ENCODE measurements at places on chromosomes 13 and 19.
A peak's percentile ranks its signal among the peaks of the same experiment; 100 is the strongest.

- DNase-seq, result no peak
Measured at GRCh38 chr19:5330307-5330720, 10.3 kb downstream of the PTPRS start.

DNA sequence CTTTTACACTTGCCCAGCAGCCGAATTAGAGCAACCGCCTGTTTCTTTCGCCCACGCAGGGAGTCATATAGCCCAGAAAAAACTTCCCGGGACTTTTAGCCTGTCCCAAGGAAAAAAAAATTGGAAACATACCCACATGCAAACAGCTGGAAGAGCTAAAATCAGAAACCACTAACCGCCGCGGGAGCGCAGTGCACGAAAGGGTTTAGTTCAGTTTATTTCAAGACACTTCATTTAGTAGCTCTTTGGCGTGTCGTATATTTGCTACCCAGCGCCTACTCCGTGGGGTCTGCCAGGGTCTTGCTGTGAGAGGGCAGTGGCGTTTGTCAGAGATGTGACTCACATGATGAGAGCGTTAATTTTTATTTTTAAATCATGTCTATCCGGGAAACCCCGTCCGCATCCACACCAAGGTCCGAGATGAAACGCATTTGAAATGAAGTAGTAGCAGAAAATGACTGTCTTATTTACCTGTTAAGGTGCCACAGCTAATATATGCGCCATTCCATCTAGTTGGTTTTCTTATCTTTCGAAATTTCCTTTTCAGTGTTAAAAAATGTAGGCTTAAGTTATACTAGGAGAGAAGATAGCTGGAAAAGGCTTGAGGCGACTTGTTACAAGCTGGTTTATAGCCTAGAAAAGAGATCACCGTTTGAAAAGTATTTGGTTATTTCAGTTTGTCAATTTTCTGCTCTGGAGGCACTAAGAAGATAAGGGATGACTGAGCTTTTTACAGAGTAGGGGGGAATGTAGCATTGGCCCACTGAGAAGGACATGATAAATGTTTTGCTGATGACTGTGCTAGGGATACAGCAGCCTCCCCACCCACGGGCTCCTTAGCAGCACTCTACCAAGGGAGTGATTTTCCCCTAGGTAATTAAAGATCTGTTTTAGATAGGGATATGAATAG is 1.7 kb downstream of the KLF5 start:
- peak; percentile 31 for DNase-seq

DNA sequence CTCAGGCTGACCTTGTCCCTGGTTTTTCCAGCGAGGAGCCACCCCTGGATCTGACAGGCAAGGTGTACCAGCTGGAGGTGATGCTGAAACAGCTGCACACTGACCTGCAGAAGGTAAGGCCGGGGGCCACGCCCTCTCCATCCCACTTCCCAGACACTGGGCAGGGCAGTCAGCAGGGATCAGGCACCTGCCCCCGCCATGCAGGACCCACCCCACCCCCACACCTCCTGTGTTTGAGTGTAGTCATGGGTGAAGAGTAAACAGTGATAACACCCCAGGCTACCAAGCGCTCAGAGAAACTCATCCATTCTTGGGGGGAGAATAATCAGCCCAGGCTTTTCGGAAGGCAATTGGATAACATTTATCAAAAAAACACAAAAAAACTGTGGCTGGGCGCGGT is 19.9 kb downstream of the DPF1 start:
- no peak for DNase-seq

- DNase-seq, result peak; percentile 61
Measured at GRCh38 chr19:56309511-56310185, 5.0 kb downstream of the ZSCAN5A start.

GRCh38 chr19:2616741-2617392 is 85.6 kb downstream of the GNG7 start:
- DNase-seq, result no peak

- DNase-seq, result no peak
Measured at GRCh38 chr13:35894636-35895035, 236.5 kb downstream of the DCLK1 start.

- no peak for DNase-seq
Measured at GRCh38 chr13:28637714-28638355, 21.1 kb upstream of the POMP start.

GRCh38 chr13:28613562-28613961 is 45.4 kb upstream of the POMP start:
- DNase-seq, result no peak

DNA sequence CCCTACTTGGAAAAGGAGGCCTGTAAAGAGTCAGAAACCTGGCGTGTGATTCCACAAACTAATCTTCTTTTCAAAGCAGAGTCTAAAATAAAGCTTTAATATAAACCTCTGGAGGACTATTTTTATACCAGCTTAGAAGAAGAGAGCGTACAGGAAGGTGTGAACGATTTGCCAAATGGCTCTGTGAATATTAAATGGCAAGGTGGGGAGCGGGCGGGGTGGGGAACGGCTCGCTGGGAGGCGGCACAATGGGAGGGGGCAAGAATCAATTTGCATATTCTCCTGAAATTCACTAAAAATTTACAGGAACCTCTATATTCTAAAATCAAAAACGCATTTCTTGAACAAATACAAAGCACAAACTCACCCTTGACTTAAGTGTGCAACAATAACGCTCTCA is 982 bp downstream of the ZNF780B start:
- no peak for DNase-seq

GRCh38 chr19:40745402-40745780 is 4.9 kb downstream of the ACTMAP start:
- DNase-seq, result no peak

GRCh38 chr13:98693756-98694155 is 58.7 kb downstream of the SLC15A1 start:
- DNase-seq, result no peak

DNA sequence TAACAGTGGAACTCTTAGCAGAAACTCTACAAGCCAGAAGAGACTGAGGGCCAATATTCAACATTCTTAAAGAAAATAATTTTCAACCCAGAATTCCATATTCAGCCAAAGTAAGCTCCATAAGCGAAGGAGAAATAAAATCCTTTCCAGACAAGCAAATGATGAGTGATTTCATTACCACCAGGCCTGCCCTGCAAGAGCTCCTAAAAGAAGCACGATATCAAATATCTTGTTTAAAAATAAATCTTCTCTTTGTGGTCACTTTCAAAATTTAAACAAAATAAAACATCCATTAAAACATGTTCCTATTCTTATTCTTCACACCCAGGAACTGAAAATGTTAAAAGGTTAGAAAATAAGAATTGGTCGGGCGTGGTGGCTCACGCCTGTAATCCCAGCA is 13.7 kb downstream of the MICU2 start:
- no peak for DNase-seq

GRCh38 chr19:6238256-6238642 is 41.5 kb downstream of the MLLT1 start:
- no peak for DNase-seq

GRCh38 chr13:30900952-30901749 is 4.9 kb upstream of the MEDAG start:
- no peak for DNase-seq

- peak; percentile 56 for DNase-seq
Measured at GRCh38 chr19:56637976-56638555, 4.9 kb upstream of the SMIM17 start.

- no peak for DNase-seq
Measured at GRCh38 chr13:40439928-40440327, 226.5 kb downstream of the FOXO1 start.

DNA sequence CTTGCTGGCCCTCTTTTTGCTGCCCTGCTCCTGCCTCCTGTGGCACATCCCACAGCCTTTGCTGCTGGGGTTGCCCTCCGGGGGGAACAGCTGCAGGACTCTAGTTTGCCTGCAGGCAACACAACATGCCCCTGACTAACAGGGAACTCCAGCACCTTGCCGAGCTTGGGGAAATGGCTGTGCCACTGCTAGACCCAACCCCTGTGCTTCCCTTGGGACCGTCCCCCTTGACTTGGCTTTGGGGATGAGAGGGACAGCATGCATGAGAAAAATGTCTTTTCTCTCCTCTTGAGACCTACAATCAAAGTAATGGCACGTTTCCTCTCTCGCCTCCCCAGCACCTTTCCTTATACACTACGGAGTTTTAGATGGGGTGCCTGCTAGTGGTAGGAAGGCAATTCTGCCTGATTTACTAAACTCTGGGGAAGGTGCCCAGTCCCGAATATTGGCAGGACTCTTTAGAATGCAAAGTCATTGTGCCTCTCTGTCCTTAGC is 12.4 kb upstream of the VWA8 start:
- DNase-seq, result no peak

DNA sequence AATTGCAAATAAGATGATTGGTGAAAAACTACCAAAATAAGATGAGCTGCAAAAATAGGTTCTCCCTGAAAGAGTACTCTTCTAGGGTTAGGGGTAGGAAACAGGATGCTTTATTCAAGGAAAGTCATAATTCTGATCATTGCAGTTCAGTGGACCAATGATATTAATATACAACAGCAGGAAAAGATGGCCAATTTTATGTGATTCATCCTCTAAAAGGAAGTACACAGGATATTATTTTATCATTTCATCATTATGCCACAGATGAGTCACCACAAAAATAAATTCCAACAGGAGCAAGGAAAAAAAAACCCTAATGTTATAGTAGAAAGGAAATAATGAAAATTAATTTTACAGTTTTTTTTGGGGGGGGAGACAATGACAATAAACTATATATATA is 205.0 kb downstream of the NALCN start:
- peak; percentile 36 for DNase-seq

DNA sequence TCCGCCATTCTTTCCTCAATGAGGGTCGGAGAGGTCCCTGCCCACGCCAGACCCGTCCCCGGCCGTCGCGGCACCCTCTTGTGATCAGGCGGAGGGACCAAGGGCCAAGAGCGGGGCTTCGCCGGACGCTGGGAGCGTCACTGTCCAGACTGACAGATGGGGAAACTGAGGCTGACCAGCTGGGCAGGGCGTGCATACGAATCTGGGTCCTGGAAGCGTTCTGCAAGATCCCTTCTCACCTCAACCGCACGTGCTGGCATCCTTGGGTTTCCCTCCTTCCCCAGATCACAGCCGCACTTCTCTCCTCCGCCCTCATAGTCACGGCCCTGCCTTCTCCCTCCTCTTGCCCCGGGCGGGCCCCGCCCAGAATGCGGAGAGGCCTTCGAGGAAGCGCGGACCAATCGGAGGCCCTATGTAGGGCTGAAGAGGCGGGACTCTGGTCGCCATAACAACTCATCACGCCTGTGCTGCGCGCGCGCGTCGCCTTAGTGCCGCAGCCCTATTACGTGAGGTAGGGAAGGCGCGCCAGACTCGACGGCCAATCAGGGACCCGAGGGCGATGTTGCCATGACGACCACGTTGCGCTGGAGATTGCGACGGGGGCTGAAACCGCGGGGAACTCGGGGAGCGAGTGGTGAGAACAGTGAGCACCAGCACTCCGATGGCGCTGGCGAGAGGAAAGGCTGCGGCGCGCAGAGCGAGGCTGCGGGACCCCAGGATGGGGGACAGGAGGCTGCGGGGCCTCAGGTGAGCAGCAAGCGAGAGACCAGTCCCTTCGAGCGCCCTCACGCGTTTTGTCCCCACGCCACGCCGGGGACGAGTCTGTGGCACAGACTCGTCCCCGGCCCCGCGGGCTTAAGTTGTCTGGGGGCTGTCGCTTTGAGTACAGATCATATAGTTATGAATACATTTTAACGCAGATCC is 5.7 kb downstream of the RNF225 start:
- DNase-seq, result peak; percentile 99

- no peak for DNase-seq
Measured at GRCh38 chr19:51576850-51577249, 5.8 kb downstream of the ZNF175 start.

DNA sequence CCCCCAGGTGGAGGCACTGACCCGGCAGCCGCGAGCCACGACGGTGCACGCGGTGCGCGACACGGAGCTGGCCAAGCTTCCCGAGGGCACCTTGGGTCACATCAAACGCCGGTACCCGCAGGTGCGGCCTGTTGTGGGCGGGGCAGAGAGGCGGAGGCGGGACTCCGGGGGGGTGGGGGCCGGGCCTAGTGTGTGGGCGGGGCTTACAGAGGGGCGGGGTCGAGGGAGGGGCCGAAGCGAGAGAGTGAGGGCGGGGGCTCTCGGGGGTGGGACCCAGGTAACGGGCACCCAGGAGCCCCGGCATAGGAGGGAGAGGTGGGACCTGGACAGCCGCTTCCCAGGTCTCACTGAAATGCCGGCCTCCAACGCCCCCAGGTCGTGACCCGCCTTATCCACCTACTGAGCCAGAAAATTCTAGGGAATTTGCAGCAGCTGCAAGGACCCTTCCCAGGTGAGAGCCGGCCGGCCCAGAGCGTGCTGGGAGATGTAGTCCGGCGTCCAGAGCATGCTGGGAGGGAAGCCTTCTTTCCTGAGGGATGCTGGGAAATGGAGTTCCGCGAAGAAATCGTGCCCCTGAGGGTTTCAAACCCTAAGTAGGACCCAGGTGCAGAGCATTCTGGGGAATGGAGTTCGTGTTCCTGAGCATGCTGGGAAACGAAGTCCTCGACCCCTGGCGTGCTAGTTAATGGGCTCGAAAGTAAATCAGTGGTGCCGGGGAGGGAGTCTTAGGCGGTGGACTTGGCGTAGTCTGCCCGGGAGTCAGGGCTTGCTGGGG is 15.7 kb downstream of the PNPLA6 start:
- no peak for DNase-seq

- peak; percentile 37 for DNase-seq
Measured at GRCh38 chr13:101454767-101455166, 2.3 kb downstream of the ITGBL1 start.

DNA sequence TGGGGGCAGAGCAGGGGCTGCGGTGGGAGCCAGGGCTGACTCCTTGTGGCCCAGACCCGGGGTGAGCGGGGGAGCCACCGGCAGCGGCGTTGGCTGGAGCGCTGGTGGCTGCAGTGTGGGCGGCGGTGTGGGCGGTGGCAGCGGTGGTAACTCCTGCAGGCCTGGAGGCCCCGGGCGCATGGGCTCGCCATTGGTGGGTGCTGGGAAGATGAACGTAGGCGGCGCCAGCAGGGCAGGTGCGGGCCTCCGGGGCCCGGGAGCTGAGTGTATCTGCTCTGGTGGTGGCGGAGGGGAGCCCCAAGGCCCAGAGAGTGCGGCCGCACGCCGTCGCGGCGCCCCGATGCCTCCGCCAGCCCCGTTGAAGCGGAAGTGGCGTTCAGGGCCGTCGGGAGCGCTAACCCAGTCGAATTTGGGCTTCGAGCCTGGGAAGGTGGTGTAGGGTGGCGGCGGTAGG is 2.0 kb downstream of the GGN start:
- DNase-seq, result no peak

DNA sequence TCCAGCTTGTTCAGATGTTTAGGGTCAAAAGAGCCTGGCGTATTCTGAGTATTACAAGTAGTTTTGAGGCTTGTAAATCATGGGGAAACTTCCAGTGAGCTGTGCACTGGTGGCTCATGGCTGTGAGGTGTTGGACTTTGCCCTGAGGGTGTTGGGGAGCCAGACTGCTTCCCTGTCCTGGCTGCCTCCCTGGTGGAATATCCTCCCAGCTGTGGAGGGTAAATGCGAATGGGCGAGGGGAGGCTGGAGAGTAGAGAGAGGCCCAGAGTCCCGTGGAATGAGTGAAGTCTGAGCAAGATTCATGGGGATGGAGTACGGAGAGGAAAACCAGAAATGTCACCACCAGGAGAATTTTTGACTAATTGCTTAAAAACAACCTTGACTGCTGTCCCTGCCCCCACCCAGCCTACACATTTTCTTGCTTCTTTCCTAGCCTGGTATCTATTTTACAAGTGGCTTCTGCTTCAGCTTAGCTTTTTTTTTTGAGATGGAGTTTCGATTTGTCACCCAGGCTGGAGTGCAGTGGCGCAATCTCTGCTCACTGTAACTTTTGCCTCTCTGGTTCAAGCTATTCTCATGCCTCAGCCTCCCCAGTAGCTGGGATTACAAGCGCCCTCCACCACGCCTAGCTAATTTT is 3.7 kb downstream of the SNRPA start:
- no peak for DNase-seq
